Heart right ventricle (tissue), 16 donors: ENCODE measurements at places on chromosomes 5 and 9.

DNA sequence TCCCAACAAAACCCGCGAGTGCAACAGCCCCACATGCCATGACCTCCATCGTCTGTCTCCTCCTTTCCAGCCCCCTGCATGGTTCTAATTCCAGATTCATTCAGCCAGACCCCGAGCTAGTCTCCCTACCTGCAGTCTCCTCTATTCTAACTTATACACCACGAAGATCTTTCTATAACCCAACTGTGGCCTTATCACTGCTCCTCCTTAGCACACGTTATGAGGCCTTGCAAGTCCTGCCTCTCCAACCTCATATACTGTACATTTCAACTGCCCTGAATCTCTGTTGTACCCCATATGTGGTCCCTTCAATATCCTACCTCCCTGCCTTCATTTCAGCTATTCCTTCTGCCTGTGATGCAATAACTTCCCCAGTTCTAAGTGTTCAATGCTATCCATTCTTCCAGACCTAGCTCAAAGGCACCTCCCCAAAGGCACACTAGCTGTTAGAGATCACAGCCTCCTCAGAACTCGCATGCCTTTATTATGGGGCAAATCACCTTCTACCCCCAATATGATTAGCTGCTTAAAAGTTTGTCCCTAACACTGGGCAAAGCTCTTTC is 215.1 kb upstream of the TRIM32 start:
- DNase-seq, result no peak

GRCh38 chr5:143986516-143987212 is 174.7 kb downstream of the HMHB1 start:
- no peak for DNase-seq

DNA sequence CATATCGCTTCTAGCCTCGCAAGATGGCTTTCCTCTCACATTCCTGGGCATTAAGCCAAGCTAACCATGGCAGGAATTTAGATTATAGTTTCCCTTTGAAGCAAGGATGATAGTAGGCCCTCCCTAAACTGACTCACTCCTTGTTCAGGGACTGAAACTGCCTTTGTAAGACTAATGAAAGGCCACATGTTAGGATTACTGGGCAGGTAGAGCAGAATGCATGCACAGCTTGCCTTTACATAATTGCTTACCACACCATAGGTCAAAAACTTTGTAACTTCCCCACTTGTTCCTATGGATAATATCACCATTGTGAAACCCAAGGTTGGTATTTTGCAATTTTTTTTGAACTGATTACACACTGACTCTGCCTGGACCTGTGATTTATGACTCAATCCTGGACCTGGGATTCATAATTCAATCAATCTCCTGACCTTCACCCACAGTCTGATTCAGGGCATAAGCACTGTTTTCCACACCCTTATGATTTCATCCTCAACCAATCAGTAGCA is 41.0 kb upstream of the PRDM9 start:
- DNase-seq, result no peak

DNA sequence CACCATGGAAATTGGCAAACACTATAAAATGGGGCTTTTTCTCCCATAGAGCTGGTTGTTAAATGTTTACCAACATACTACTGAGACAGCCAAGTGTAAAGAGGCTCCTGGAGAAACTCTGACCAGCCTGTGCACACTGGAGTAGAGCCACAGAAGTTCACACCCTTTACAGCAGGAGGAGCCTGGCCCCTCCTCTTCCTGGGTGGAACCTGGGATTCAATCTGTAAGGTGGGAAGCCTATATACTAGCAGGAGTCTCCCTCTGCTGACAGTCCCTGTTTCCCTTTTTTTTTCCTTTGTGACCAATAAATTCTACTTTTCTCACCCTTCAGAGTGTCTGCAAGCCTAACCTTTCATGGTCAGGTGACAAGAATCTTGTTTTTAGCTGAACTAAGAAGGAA is 10.4 kb upstream of the SLC30A5 start:
- DNase-seq, result no peak

DNA sequence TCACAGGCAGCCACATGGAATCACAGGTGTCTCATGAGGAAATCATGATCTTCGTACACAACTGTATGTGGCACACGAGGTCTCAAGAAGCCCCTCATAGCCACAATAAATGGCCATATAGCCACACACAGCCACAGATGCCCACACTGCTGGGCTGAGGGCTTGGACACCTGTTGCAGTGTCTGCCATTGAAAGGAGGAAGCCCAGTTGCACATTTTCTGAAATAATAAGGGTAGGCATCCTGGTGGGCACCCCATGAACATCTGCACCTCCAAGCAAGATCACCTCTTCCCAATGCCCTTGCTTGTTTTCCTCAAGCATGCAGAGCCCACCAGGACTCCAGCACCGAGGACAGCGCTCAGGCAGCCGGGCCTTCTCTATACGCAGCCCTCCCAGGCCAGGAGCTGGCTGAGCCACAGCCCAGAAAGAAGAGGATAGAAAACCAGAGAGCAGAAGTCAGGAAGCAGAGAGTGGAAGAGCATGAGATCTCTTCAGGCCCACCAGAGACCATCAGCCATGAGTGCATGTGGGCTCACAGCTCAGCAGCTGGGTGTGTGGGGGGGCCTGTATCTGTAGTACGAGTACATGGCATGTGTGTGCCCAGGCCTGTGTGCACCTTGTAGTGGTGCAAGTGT is 1.0 kb upstream of the ACSL6 start:
- DNase-seq, result peak; percentile 58

DNA sequence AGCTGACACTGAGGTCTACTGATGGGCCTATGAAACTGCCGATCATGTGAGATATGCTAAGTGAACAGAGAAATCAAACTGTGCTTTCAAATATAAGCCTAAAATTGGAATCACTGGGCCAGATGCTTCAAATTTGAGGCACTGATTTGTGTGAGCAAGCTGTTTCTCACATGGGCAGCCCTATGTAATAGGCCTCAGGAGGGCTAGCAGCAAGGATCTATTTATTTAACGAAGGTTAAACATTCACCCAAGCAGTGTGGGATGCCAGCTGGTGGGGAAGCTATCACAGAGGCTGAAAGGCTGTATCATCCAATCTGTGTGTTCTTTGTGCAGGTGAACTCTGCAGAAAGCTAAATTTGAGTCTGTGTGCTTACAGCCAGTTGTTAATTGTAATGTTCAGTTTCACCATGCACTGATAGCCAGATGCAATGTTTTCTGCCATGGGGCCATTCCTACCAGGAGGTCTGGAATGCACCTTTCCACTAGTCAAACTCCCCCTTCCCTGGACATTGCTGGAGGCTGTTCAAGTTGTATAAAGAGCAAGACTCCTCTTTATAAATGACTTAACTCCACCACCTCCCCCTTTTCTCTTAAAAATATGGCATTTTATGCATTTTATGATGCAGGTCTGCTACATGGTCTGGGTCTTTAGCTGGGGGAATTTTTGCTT is 228.9 kb downstream of the SH3GL2 start:
- no peak for DNase-seq

- no peak for DNase-seq
Measured at GRCh38 chr5:96634881-96635280, 27.3 kb upstream of the CAST start.

- no peak for DNase-seq
Measured at GRCh38 chr5:111929867-111930266, 172.9 kb upstream of the NREP start.

DNA sequence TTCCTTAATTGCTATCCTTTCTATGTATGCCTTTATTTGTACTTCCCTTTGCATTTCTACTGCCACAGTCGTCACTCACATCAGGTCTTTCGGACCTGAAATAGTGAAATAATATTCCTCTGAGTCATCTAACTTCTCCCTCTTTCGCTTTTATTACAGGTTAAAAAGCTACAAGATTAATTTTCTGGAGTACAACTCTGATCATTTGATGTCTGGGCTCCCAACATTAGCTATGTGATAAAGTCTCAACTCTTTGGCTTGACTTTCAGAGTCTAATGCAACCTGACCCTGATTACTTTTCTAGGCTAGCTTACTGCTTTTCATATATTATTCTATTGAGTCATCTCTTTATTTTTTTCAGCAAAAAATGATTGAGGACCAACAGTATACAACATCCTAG is 638.8 kb upstream of the WWC1 start:
- no peak for DNase-seq

- no peak for DNase-seq
Measured at GRCh38 chr5:5523066-5523505, 100.6 kb downstream of the ICE1 start.

- DNase-seq, result no peak
Measured at GRCh38 chr5:80935811-80936385, 24.3 kb upstream of the RASGRF2 start.

DNA sequence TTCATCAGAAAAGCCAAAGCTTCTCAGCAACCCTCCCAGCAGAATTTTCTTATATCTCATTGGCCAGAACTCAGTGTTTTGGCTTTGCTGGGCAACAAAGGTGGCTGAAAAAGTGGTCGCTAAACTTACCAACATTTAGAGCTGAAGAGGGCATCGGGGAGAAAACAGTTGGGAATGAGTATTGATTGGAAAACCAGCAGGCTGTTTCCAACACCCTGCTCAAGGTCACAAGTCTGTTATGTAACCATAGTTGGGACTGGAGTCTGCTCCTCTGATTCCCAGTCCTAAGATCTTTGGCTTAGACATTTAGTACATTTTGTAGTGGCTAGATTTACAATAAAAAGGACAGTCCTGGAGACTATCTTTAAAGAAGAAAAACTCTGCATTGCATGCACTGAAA is 17.1 kb downstream of the IL12B start:
- no peak for DNase-seq

- DNase-seq, result no peak
Measured at GRCh38 chr5:26791021-26791420, 247.4 kb downstream of the CDH9 start.

DNA sequence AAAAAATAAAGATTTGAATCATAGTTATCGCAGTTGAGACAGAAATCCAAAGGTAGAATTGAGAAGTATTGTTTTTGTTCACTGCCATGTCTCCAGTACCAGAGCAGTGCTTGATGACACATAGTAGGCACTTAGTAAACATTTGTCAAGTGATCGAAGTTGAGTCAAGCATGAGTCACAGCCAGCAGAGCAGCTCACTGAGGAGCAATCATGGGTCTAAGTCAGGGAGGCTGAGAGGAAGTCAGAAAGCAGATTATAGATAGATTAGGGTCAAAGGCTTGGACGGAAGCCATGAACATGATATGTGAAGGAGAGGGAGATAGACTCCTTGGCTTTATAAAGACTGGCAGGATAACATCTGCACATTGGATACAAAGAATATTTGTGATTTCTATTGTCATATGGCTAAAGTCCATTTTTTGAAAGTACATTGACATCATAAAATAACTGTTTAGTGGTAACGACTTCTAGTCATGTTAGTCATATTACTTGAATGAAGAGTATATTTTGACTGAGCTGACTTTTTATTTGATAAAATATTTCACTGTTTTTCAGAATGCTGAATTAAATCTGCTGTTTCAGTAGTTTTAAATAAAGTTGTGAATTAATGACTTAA is 168.5 kb downstream of the RAB3C start:
- DNase-seq, result no peak

GRCh38 chr9:133368249-133368881 is 7.5 kb downstream of the SURF4 start:
- no peak for DNase-seq

GRCh38 chr5:34552686-34553085 is 103.4 kb upstream of the RAI14 start:
- no peak for DNase-seq

- no peak for DNase-seq
Measured at GRCh38 chr5:90111364-90112032, 298.1 kb downstream of the CETN3 start.

- DNase-seq, result no peak
Measured at GRCh38 chr5:39650008-39650762, 225.4 kb upstream of the DAB2 start.

- DNase-seq, result no peak
Measured at GRCh38 chr5:84436866-84437265, 52.2 kb upstream of the EDIL3 start.

DNA sequence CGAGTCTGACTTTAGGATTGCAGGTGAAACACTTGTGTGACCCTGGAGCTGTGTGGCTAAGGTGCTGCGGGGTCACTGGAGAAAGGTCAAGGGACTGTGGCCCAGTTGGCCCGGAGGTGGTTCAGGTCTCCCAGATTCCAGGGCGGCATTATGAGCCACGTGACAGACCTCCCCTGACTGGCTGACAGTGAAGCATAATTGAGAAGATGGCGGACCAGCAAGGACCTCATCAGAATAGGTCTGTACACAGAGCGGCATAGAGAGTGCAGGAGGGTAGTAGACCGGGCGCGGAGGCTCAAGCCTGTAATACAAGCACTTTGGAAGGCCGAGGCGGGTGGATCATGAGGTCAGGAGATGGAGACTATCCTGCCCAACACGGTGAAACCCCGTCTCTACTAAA is 815 bp upstream of the ODF2 start:
- DNase-seq, result no peak

GRCh38 chr9:78777747-78778146 is 480.8 kb downstream of the PSAT1 start:
- no peak for DNase-seq

DNA sequence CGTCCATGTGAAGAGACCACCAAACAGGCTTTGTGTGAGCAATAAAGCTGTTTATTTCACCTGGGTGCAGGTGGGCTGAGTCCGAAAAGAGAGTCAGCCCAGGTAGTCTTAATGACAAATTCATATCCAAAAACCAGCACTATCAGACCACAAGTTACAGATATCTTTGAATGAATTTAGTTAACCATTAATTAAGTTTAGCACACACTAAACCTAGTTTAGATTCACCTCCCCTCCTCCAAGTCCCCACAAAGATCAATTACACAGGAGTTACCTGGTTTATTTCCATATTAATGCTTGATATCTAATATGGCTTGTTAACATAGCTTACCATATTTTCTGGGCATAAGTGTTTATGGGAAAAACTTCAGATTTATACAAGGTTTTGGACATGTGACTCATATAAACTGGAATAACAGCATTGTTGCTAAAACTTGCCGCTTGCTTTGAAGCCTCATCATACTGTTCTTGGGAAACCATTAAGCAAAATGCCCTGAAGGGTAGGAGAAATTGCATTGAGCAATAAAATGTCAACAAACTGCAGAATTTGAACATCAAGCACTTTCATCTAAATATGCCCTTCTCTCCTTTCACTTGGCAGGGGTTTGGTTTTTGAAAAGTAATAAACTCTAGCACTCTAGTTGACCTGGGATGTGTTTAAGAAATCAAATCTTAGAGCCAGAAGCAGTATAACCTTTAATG is 166.9 kb downstream of the SNCAIP start:
- no peak for DNase-seq

DNA sequence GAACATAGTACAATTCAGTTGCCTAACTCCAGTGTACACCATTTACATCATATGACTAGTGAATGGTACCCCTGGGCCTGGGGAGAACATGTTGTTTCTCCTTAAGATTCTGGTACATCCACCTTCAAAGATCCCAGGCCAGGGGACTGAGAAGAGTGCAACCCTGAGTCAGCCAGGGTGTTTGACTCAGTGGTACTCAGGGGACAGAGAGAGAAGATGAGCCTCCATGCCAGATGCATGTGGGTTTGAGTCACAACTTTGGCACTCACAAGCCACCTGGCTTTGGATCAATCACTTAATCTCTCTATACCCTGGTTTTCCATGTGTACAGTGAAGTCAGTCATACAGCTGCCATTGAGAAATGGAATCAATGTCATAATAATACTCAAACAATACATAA is 53.7 kb downstream of the MAP1B start:
- no peak for DNase-seq

- DNase-seq, result no peak
Measured at GRCh38 chr5:321726-322251, 275 bp downstream of the AHRR start.

GRCh38 chr5:127322403-127322802 is 31.8 kb downstream of the MEGF10 start:
- no peak for DNase-seq

- no peak for DNase-seq
Measured at GRCh38 chr9:26579056-26579455, 313.5 kb downstream of the CAAP1 start.
